ENCODE measurements at places on chromosomes 6 and 20. TPM values are rescaled to one million over a fixed set of nuclear protein-coding genes. Genes with fewer than 3 reads are reported as not detected.

ZNF341 gene
- 3.0 TPM for polyA plus RNA-seq

FRMD1 gene
- 25.1 TPM for polyA plus RNA-seq

PRL gene
- polyA plus RNA-seq, result 0.10 TPM

GRCh38 chr6:55663914-55664313 is 84.9 kb upstream of the HMGCLL1 start:
- DNase-seq, result no peak

- DNase-seq, result no peak
Measured at GRCh38 chr20:51341581-51341980, 200.9 kb downstream of the NFATC2 start.

Data from left kidney (tissue), 8 donors.